Renal cortex interstitium (tissue), 15 donors: ENCODE measurements at places on chromosomes 11 and 22. TPM values are rescaled to one million over a fixed set of nuclear protein-coding genes. Genes with fewer than 3 reads are reported as not detected.

DNA sequence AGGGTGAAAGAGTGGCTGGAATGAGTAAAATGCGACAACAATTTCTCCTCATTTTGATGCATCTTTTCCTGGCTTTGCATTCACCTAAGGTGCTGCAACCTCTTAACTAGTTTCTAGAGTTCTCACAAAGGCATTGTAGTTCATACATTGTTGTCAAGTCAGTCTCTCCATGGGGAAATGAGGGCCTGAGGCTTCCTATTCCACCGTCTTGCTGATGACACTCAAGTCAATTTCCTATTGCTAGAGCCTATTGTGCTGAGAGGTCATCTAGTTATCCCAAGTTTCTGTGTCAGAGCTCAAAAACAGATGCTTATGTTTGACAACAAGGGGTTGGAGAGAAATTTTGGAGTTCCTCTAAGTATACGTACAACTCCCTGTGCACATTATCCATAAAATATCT, 11.6 kb upstream of the MS4A6A start:
- no peak for DNase-seq

GRCh38 chr11:29634244-29634643, 382.6 kb downstream of the KCNA4 start:
- DNase-seq: no peak

DNA sequence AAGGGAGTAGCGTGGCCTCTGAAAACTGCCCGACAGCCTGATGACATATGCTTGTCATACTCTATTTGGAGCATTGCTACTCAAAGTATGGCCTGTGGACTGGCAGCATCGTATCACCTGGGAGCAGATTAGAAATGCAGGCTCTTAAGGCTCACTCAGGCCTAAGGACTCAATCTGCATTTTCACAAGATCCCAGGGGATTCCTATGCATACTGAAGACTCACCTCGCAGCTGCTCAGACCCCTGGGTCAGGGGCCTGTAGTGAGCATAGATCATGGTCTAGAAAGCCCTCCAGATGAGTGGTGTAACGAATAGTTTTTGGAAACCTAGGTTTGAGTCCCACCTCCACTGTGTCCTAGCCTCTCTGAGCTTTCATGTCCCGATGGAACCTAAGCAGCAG, 126.3 kb downstream of the FEZ1 start:
- DNase-seq: no peak

DNA sequence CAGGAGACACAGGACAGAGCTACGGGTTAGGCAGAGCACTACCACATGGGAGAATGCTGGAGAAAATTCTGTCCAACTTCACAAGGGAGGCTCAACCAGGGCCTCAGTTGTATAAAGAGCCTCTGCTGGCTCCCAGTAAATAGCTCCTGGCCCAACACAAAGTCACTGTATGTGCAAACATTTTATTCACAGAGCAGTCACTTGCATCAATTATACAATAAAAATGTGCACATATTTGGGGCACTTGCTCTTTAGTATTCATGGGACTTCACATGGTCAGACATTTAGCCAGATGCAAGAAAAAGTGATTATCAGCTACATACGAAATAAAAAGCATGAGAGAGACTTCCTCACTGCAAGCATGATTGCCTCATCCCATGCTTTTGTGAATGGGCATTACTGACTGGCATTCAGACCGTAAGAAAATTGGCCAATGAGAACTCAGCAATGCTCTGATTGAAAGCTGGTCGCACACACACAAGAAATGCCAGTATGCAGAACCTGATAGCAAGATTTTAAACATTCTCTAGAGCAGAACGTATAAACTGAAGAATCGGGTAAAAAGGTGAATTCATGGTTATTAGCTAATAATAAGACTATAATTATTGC, 39.4 kb downstream of the BLID start:
- DNase-seq: no peak

- DNase-seq: no peak
These were observed 87.4 kb downstream of the IGLL5 start for GRCh38 chr22:22974795-22975580.

DNA sequence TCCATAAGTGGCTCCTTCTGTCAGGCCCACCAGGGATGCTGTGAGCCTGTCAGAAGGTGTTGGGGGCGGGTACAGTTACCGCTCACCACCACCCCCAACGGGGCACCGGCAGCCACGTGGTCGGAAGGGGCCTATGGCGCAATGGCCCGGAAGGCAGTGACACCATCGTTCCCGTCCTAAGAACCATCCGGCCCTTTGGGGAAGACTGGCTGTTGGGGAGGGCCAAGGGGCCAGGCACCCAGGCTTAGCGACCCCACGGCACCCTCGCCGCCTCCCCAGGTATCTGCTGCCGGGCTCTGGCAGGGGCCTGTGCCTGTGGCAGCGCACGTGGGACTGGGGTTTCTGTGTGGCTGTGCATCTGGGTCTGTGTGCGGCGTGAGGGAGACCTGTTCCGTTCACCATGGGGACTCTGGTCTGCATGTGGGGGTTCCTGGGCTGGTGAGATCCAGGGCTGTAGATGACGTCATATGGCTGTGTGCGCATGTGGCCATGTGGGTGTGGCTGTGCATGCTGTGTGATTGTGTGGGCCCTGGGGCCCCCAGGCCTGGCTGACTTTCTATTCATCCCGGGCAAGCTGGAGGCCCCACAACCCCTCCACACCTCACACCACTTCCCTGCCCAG, 717 bp downstream of the OSM start:
- DNase-seq: no peak

- DNase-seq: no peak
These were observed 6.0 kb upstream of the YWHAH start for GRCh38 chr22:31938296-31938695.

Gene DEUP1
- 1.2 TPM for polyA plus RNA-seq

Gene KRTAP5-11
- not detected for polyA plus RNA-seq

Gene NPTXR
- polyA plus RNA-seq: 3.7 TPM
